ENCODE measurements at places on chromosomes 11 and 22. TPM values are rescaled to one million over a fixed set of nuclear protein-coding genes. Genes with fewer than 3 reads are reported as not detected.

- DNase-seq, result no peak
These were observed 12.9 kb downstream of the KRTAP5-5 start for GRCh38 chr11:1642288-1643145.

DNA sequence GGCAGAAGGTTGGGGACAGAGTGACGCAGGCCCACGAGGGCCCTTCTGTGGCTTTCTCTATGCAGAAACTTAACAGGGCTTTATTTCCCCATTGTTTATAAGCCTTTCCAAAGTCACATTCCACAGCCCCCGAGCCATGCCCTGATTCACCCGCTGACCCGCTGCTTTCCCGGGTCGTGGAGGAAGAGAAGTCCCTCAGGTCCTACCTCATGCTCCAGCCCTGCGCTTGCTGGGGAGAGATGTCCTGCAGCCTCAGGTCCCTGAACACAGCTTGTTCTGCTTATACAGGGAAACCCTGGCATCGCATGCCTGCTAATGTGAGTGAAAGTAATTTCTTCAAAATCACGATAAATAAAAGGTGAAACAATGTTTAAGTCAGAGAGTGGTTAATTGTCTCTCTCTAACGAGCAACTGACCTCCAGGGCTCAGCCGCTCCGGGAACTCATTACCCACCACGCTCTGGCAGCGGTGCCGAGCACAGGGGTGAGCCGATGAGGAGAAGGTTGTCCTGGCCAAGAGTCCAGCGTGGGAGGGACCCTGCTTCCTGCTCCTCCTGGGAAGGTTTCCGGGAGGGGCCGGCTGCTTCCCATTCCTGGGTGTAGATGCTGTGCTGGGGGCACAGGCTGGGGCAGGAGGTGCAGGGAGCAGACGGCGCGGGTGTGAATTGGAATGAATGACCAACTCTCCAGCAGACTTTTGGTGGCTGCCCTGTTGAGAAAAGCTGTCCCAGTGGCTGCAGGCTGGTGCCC, 595.2 kb downstream of the BRD1 start:
- DNase-seq, result no peak

GRCh38 chr11:71148716-71149115, 103.7 kb downstream of the SHANK2 start:
- no peak for DNase-seq

DNA sequence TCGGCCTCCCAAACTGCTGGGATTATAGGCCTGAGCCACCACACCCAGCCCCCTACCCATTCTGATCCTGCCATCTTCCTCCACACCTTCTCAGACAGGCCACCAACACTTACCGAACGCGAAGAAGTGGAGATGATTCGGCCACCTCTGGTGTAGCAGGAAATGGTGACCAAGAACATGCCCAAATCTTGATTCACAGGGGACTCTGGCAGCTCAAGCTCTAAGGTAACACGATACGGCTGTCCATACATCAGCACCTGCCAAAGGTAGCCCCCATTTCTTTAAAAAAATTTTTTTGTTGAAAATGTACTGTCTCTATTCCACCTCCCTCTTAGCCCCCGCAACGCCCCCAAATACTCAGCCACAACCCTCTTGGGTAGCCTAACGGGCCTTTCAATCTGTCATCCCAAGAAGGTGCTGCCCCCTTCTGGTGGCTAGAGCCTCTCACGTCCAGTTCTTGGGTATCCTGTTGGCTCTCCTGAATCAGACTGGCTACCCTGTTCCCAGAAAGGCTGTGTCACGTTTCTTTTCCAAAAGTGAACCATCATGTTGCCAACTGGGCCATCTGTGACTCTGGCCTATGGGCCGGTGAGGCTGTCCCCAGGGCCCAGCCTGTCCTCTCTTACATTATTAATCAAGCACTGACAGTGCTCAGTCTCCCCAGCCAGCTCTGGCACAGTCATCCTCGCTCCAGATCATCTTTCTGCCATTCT, 5.3 kb upstream of the LRRN4CL start:
- peak; percentile 80 for DNase-seq

DNA sequence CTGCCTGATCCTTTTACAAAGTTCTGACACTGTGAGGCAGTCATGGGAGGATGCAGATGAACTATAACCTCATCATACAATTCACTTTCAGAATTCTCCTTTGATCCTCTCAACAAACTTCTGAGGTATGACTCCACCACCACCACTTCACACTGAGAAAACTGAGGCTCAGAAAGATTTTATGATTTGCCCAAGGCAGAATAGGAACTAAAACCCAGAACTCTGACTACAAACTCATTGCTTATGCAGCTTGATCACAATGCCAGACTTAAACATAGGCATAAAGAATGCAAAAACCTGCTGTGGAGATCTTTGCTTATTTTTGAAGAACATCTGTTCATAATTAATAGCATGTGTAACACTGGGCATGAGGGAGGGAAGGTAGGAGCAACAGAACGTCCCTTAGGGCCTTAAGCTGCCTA, 20.4 kb downstream of the FAM168A start:
- DNase-seq, result no peak

- DNase-seq, result no peak
These were observed 931.6 kb downstream of the BRD1 start for GRCh38 chr22:48895831-48896765.

GRCh38 chr11:1877211-1878136, 14.2 kb downstream of the PRR33 start:
- peak; percentile 65 for DNase-seq

DNA sequence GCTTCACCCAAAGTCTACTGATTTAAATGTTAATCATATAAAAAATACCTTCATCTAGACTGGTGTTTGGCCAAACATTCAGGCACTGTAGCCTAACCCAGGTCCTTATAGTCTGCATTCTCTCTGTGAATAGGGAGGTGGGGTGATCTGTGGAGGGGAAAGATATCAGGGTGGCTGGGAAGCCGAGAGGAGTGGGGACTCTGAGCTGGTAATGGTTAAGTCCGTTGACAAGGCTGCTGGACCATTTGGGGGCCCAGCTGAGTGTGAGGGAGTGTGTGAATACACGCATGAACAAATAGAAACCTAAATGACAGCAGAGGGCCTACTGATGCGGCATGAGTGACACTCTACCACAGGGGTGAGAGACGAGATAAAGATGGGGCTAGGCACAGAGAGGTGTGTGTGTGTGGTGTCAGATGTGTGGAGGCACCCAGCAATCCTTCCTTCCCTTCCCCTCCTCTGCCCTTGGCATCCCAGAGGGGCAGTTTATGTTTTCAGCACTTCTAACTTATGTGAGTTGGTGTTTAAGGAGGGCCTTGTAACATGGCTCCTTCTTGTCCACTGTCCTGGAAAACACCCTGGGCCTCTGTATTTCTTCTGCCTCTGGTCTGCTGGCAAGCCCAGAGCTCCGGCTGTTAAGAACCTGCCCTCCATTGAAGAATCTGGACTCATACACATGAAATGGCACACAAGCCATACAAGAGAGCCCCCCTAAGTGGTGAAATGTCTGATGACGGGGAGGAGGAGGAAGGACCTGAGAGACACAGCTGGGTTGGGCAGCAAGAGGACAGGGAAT, 249.1 kb upstream of the TBCEL start:
- DNase-seq, result no peak

GRCh38 chr22:41713004-41713403, 13.7 kb downstream of the MEI1 start:
- no peak for DNase-seq

- DNase-seq, result no peak
These were observed 27.5 kb downstream of the MOV10L1 start for GRCh38 chr22:50117168-50117762.

DNA sequence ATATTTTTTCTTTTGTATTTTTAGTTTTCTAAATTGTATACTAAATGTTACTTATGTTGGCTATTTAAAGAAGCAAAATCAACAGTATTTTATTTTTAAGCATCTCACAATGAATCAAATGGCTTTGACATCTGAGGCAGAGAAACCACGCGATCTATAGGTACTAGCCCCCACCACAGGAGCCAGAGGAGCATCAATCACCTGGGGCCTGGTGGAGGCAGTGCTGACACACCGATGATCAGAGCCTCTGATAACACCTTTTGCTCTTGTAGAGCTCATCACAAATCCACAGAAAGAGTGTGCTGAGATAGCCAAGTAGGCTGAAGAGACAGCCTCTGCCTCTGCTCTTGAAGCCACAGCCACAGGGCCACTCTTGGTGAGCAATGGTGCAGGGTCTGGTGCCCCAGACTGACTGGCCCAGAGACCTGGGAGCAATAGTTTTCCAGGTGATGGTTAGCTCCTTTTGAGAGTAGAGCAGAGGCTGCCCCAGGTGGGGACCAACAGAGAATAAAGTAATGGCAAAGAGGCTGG, 25.2 kb downstream of the HIRA start:
- DNase-seq, result no peak

DNA sequence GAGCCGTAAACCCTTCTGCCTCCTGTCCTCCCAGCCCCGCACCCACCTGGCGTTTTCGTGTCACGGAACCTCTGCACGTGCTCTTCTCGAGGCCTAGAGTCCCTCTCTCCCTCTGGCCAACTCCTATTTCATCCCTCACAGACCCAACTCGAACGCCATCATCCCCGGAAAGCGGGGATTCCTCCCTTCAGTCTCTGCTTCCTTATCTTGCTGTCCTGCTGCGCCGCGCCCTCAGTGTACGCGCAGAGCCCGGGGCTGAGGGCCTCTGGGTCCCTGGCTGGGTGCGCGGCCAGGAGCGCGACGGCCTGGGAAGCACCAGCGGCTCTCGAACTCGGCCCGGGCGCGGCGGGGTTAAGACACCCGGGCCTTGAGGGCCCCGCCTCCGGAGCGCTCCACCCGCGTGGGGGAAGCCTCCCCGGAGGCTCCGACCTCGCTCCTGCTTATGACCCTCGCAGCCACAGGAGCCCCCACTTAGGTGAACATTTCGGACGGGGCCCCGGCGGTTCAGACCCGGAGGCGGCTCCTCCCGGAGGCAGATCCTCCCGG, 398 bp upstream of the ATG16L2 start:
- DNase-seq, result peak; percentile 92

DNA sequence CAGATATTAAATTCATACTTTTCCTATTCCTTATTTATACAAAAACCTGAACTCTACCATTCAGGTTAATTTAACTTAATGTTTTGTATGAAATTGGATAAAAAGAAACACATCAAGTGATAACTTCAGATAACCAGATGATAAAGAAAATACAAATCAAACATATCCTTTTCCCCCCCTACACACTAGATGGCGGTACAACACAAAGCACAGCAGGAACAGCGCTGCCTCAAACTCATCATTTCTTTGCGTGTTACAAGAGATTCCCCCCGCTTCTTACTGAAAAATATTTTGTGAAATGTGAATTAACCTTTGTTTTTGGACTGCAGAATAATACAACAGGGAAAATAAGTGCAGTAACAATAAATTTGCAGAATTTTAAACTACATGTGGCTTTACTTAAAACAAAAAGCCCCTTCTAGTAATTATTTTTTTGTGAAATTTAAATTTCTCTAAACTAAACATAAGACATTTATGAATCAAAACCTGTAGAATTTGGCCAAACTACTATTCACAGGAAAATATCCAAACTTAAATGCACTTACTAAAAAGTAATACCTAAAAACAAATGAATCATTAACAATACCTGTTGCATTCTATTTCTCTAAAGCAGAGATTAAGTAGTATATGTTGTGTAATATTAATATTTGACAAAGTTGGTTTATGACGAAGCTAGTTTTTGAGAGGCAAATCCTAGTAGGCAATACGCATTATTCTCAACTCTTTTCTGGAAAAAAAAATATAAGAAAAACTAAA, 74.4 kb downstream of the ARHGAP32 start:
- DNase-seq, result no peak

GRCh38 chr11:100631316-100631715, 55.8 kb upstream of the ARHGAP42 start:
- DNase-seq, result no peak

- no peak for DNase-seq
These were observed 112.0 kb upstream of the OR5AK2 start for GRCh38 chr11:56876621-56877275.

GRCh38 chr11:795634-796564, 2.2 kb downstream of the SLC25A22 start:
- DNase-seq, result peak; percentile 83

GRCh38 chr22:24442352-24442744, 14.9 kb downstream of the ADORA2A start:
- DNase-seq, result no peak

GRCh38 chr11:46302866-46303265, 25.4 kb downstream of the CREB3L1 start:
- DNase-seq, result no peak

DNA sequence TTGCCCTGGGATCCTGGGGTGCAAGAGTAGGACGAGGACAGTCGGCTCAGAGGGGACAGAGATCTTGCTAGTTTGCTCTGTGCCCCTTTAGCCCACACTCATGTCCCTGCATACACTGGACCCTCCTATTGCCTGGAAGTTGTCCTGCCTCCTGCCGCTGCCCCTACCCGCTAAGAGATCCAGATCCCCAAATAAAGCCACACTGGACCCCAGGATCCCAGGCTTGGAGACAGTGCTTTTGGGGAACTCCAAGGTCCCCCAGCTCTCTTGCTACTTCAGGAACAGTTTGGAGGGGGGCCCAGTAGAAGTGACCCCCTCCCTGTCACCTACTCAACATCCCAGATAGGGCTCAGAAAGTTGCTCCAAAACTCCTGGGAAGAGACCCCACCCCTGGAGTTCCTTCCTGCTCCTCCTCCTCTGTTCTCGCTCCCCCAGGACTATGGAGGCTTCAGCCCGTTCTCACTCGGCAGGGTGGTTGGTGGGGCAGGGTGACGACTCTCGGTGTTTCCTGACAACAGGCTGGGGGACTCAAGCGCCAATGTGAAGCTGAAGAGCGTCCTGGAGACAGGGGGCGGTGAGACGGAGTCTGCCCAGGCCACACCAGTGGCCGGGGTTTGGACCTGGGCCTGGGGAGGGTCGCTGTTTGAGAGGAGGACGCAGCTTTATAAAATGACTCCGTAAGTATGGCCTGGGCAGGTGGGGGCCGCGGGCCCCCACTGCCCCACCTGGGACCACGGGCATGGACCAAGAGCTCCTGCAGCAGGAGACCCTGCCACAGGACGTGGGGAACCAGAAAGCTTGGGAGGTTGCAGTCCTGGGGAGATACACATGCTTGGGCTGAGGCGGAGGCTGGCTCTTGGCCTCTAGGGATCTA, 19.2 kb upstream of the TUB start:
- no peak for DNase-seq

GRCh38 chr11:63719001-63719400, 37.7 kb downstream of the RTN3 start:
- DNase-seq, result no peak

- DNase-seq, result no peak
These were observed 419.4 kb downstream of the MN1 start for GRCh38 chr22:27381960-27382742.

Gene ENTHD1
- not detected for polyA plus RNA-seq

Gene NLRP14
- not detected for polyA plus RNA-seq

Gene OR5F1
- not detected for polyA plus RNA-seq

Gene FADS2
- polyA plus RNA-seq, result 43.6 TPM

Gene DEFB108B
- polyA plus RNA-seq, result not detected

Gene MRPL21
- 117 TPM for polyA plus RNA-seq

Gene WEE1
- polyA plus RNA-seq, result 49.2 TPM

Measured in heart left ventricle (tissue), 16 donors.